ENCODE measurements at places on chromosomes 4 and X.

DNA sequence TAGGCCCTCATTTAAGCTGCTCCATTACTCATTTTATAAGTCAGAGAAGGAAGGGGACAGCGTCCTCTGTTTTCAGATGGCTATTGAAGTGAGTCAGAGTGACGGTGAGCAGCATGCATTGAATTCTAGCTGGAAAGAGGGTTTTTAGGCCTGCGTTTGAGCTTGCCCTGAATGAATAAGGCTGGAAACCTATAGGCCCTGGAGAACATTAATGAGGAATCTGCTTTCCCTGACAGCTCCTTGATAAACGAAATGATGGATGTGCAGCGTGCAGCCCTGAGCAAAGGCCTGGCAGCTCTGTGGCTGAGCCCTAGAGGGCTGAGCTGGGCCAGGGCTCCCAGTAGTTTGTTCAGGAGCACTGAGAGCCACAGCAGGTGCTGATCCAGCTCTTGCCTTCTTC is 33.4 kb downstream of the TBL1X start:
- DNase-seq, result no peak

DNA sequence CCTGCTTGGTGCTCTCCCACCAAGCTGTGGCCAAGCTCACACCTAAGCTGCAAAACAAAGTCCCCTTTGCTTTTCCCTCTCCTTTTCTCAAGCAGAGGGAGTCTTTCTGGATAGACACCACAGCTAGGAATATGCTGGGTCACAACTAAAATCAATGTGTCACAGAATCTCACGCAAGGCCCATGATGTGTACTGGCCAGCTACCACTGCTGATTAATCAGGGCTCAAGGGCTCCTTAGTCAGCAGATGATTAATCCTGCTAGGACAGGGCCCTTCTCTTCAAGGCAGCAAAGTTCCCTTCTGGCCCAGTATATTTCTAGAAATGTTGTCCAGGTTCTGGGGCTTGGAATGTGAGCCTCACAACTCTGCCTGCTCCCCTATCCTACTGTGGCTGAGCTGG is 32.0 kb upstream of the TENT5D start:
- no peak for DNase-seq

DNA sequence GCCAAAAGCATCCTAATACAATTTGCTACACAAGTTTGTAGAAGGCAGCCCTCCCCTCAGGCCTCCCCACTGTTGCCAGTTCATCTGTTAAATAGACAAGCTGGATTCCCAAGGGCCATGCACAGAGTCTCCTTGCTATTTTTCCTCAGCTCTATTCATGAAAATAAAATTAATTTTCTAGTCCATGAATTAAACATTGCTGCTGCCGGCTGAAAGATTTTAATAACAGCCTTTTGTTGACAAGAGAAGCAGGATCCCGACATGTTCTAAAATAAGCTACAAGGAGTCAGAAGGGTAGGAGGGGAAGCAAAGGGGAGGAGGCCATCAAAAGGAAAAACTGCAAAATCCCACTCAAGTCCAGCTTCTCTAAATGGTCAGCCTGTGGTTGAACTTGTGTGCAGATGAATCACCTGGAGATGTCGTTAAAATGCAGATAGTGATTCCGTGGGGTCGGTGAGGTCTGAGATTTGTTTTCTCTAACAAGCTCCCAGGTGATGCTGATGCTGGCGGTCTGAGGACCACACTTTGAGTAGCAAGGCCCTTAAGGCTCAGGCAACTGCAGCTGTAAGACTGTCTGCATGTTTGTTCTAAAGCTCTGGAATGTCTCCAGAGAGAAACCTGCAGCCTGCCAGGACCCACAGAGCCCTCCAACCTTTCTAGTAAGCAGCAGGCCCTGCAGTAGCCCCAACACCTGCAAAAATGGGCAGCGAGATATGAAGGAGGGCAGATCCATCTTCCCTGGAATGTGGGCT is 9.4 kb downstream of the SCD5 start:
- DNase-seq, result no peak

- DNase-seq, result no peak
Measured at GRCh38 chr4:77911091-77911490, 48.5 kb downstream of the MRPL1 start.

DNA sequence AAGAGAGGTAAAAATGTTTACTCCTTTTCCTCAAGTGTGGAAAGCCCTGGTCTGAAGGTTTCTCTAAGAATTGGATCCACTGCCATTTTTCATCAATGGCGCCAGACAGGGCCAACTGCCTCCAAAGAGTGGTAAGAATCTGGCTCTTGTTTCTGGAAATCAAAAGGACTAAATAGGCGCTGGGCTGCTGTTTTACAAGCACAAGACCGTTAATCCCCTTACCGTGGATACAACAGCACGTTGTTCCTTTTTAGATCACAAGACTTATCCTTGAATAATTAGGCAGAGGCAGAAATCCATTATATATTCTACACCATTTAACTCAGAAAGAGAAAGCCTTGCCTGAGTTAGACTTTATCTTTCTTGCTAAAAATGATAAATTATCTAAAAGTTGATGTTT is 10.6 kb downstream of the CLTRN start:
- no peak for DNase-seq

DNA sequence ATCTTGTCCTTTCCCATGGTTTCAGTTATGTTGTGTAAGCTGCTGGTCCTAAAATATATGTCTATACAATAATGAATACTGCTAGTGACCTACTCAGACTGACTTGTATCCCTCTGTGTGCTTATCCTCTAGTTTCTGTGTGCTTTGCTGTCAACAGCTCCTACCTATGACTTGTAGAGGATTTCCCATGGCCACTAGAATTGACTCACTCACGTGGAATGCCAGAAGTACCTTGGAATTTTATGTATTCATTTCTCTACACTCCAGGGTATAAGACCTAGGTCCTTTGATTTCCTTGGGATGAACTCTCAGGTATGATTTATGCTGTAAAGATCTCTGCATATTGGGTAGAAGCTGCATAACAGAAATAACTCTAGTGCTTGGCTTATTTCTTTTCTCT is 279.9 kb upstream of the SLIT2 start:
- DNase-seq, result no peak

DNA sequence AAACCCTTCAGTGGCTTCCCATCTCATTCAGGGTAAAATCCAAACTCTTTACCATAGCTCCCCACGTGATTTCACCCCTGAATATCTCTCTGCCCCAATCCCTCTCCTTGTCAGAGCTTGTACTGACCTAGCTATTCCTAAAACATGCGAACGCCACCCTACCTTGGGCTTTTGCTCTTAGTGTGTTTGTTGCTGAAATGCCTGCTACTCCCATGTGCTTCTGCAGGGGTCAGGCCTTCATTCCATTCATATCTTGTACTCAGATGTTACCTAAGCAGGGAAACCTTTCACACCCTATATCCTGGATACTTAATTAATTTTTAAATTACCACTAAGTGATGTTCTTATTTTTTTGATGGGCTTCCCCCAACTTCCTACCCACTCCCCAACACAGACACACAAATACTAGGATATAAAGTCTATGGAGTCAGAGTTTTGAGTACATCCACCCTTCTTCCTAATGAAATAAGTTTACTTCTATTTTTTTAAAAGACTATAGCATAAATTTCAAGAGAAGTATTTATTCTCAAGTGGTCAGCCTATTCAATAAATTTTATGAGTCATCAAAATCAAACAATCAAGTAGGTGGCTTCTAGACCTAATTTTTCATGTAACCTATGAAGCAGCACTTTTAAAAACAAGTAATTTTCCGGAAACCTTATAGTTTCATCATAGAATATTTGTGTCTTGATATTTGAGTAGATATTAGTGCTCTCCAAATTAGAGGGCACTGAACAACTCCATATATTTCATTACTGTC is 189.4 kb downstream of the RAPGEF2 start:
- no peak for DNase-seq

- no peak for DNase-seq
Measured at GRCh38 chrX:112844250-112844649, 3.6 kb upstream of the AMOT start.

Data from activated gamma-delta T cell (primary cell).